HS-27A (cell line): ENCODE measurements at places on chromosomes 16 and 17.

DNA sequence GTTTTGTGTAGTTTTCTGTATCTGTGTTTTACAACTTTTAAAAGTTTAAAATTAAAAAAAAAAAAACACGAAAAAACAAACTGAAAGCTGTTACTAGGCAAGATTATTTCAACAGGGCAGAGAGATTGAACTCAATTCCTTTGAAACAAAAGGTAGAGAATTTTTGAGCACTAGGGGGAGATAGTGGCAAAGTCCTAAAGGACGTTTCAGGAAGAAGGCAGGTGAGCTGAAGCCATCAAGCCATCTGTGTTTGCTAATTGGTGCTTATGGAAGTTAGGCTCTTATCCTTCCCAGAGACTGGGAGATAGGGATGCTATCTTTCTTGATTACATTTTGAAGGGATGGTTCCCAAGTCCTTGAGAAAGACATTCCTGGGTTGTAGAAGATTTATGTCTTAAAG, 70.6 kb upstream of the CLEC3A start:
- no peak for DNase-seq

DNA sequence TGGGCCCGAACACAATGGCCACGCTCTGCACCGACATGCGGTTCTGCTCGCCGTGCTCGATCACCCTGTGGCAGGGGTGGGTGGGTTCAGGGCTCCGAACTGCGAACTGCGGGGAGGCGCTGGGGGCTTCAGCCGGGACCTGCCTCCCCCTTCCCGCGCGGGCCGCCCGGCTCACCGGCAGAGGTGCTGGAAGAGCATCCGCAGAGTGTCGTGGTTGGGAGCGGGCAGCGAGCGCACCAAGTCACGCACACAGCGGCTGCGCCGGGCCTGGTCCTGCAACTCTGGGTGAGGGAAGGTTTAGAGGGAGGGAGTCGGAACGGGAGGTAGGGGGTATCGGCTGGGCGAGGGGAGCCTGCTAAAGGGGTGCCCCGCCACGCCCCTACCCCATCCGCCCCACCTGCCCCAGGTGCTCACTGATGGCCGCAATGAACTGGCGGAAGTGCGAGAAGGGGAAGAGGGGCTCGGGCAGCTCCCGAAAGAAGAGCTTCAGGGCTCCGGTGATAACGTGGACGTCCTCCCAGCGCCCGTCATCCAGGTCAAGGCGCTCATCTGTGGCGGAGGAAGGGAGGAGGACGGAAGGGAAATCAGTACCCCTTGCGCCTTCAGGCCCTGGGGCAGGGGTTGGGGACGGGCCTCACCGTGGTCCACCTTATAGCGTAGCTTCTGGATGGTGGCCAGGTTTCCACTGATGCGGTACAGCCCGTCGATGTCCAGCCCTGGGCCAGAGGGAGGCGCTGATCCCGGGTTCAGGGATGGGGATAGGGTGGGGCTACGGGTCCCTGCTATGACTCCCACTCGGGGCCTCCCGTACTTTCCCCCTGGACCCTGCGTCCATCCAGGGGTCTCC, 36.9 kb downstream of the ARHGAP27 start:
- no peak for DNase-seq

- no peak for DNase-seq
Measured at GRCh38 chr17:63932721-63933120, 590 bp upstream of the CD79B start.

DNA sequence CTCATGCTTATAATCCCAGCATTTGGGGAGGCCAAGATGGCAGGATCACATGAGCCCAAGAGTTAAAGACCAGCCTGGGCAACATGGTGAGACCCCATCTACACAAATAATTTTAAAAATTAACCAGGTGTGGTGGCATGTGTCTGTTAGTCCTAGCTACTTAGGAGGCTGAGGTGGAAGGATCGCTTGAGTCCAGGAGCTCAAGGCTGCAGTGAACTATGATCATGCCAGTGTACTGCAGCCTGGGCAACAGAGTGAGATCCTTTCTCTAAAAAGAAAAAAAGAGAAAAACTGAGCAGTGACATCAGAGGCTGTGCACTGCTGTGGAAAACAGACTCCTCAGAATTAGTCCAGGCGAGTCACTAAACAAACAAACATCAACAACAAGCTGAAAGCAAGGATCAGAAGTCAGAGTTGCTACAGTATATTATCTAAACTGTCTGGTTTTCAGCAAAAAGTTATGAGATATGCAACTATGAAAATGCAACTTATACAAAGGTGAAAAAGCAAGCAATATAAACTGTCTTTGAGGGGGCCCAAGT, 39.3 kb downstream of the CBFB start:
- no peak for DNase-seq

GRCh38 chr17:74852237-74853047, 7.2 kb downstream of the GRIN2C start:
- DNase-seq, result no peak

DNA sequence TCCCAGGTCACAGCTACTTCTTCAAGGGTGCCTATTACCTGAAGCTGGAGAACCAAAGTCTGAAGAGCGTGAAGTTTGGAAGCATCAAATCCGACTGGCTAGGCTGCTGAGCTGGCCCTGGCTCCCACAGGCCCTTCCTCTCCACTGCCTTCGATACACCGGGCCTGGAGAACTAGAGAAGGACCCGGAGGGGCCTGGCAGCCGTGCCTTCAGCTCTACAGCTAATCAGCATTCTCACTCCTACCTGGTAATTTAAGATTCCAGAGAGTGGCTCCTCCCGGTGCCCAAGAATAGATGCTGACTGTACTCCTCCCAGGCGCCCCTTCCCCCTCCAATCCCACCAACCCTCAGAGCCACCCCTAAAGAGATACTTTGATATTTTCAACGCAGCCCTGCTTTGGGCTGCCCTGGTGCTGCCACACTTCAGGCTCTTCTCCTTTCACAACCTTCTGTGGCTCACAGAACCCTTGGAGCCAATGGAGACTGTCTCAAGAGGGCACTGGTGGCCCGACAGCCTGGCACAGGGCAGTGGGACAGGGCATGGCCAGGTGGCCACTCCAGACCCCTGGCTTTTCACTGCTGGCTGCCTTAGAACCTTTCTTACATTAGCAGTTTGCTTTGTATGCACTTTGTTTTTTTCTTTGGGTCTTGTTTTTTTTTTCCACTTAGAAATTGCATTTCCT, 3.4 kb upstream of the LPCAT2 start:
- DNase-seq, result no peak

GRCh38 chr16:72876221-72876620, 171.7 kb downstream of the ZFHX3 start:
- peak; percentile 40 for DNase-seq

- DNase-seq, result no peak
Measured at GRCh38 chr17:79395066-79395465, 215.8 kb downstream of the RBFOX3 start.

DNA sequence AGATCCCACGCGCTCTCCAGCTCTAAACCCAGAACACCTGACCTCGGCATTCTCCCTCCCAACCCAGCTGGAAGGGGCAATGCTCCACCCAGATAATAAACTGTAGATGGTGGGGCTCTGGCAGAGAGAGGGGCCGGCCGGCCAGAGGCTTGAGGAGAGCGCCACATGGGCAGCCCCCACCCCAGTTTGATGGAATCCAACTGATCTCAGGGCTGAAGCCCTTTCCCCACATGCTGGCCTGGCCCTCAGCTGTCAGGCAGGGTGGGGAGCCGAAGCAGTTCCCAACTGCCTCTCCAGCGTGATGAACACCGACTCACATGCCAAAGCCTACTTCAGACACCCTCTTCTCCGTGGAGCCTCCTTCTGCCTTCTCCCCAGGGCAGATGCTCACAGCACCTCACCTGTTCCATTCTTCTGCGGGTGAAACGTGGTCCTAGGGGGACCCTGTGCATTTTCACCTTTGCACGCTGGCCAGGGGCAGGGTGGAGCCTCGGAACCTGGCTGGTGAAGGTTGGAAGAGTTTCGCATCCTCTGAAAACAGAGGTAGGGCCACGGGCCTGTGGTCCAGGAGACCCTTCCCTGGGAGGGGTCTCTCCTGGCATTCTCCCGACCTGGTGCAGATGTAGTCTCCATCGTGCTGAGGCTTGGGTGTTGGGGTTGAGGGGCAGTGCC, 65.7 kb upstream of the ZNF469 start:
- DNase-seq, result no peak

GRCh38 chr17:42389135-42389417, 834 bp upstream of the STAT3 start:
- DNase-seq, result no peak

GRCh38 chr16:29320274-29320999, 86.1 kb downstream of the NPIPB11 start:
- no peak for DNase-seq

GRCh38 chr17:80593181-80593580, 48.5 kb downstream of the RPTOR start:
- no peak for DNase-seq

- no peak for DNase-seq
Measured at GRCh38 chr16:89322321-89323119, 105.0 kb downstream of the ZNF778 start.

- no peak for DNase-seq
Measured at GRCh38 chr17:78637146-78637545, 60.0 kb upstream of the DNAH17 start.

DNA sequence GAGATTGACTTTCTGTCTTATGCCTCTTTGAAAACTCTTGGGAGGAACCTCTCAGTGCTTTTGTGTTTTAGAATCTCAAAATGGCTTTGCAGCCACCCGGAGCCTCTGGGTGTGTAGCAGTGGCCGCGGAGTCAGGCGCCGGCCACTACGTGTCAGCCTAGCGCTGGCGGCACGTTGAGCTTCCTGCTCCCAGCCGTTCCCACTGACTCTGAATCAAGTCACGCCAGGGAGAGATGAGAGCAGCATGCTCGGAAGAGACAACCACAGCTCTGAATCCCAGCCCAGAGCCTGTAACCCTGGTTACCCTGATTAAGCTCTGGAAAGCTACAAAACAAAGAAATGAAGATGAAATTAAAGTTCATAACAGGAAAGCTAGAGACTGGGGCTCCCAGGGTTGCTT, 97.4 kb upstream of the CACNG5 start:
- no peak for DNase-seq

DNA sequence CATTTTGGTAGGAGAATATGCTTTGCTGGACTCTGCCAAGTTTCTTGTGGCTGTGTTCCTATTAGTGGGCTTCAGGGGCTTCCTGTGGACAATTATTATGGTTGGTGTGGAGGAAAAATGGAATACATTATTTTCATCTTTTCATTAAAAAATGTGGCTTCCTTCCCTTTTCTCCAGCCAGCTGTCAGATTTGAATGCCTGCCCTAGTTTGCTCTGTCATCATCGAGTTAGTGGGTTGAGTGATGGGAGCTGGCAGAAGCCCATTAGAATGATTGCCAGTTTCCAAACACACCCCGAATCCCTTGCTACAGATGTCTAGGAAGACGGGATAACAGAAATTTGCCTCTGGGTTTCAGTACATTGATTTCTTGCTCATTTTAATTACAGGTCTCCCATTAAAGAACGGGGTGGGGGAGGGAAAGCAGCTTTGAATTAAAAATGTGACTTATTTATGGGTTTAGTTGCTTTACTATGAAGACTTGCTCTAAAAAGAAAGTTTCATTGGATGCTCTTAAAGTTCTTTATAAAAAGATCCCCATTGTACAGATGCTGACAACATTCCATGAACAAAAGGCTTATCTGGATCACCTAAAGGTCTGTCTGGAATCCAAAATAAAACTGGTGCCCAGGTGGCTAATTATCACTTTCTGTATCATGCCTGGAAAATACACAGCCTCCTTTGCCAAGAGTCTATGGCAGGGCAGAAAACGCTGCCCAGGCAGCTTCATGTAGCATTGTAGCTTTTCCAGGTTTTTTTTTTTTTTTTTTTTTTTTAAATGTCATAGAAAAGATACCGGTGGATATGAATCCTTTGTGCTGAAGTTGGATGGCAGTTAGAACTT, 103.6 kb downstream of the PRKCA start:
- DNase-seq, result no peak

DNA sequence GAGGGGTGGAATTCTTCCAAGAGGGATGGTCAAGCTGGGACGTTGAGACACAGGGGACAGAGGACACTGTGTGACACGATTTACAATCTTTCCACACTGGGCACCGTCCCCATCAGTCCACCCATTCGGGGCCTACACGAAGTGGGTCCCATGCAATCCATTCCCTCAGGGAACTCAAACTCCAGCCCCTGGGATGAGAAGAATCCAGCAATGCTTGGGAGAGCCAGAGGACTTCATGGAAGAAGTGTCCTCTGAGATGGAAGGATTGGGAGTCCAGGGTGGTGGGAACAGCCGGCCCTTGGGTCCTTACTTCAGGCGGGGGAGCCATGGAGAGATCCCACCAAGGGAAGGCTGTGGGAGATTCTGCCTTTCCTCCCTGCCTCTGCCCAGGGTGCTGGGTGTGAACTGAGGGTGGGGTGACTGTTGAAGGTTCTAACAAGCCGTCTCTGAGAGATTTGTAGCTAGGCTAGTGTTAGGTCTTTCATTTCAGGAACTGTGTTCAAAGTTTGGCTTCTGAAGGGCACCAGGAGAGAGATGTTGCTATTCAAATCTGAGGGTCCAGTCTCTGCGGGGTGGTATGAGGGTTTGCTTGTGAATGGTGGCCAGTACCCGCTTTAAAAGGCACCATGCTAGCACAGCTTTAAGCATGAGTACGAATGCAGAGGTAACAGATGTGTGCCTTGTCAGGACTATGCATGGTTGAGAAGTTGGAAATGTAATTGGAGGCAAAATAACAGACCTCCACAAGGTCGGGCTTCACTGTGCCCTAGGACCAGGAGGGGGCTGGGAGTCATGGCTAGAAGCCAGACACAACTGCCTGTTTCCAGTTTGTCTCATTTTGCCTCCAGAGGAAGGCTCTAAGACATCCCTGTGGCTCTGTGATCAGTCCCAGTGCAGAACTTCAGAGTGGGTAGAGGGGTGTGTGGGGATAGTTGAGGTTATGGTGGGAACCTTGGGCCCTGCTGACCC, 1.9 kb downstream of the ATP1B2 start:
- no peak for DNase-seq

DNA sequence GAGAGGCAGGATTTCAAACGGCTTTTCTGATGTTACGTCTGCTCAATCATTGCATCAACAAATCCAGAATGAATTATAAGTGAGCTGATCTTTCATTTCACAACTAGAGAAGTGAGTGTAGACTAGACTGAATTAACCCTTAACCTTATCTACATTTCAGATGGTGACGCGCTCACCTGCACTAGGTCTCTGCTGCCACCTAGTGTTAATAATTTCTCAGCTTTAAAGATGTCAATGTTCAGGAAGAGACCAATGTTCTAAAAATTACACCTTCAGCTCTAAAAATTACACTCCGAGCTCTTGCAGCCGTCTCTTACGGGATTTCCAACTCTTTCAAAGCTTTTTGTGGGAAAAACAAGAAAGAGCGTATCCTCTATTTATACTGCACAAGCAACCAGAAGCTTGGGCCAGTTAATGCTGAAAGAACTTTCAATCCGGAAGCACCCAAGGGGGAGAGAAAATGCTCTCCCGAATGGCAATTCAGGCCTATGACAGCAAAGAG, 88.2 kb upstream of the FA2H start:
- DNase-seq, result no peak

- no peak for DNase-seq
Measured at GRCh38 chr17:82120148-82120547, 22.1 kb upstream of the FASN start.
